ENCODE measurements at places on chromosomes 16 and 17.

DNA sequence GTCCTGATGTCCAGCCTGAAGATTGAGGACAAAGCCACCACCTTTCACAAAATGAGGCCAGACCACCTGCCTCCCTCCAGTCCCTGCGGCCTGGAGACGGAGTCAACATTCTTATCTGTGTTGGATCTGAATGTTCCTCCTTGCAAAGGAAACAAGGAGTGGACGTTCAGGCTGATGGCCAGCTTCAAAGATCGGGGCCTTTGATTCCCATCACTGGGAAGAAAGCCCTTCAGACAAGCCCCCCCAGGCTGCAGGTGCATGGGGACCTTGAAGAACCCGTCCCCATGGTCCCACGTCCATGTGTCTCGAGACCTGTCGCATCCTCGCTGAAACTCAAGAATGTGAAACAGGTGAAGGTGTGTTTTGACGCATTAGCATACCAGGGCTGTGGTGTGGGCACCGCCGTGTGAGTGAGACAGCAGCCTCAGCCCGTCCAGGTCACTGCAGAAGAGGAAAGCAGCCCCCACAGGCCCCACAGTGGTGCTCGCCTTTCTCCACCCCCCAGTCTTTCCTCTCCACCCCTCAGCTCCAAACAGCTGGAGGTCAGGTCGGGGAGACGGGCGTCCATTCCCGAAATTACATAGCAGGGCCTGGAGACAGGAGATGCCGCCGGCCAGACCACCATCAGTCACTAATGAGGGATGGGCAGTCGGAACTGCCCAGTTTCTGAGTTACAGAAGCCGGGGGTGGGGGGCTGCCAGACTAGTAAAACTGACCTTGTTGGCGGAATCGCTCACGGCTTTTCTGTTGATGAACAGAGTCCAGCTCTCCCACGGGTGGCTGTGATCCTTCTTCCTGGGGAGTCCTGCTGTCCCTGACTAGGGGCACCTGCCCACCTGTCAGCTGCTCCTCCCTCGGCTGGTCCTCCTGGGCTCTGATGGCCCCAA, 877 bp upstream of the CSNK1D start:
- no peak for DNase-seq

- no peak for DNase-seq
Measured at GRCh38 chr16:57938936-57939871, 31.7 kb downstream of the CNGB1 start.

- DNase-seq, result no peak
Measured at GRCh38 chr16:7646821-7647500, 314.3 kb downstream of the RBFOX1 start.

- no peak for DNase-seq
Measured at GRCh38 chr17:13114601-13115031, 96.8 kb upstream of the ELAC2 start.

DNA sequence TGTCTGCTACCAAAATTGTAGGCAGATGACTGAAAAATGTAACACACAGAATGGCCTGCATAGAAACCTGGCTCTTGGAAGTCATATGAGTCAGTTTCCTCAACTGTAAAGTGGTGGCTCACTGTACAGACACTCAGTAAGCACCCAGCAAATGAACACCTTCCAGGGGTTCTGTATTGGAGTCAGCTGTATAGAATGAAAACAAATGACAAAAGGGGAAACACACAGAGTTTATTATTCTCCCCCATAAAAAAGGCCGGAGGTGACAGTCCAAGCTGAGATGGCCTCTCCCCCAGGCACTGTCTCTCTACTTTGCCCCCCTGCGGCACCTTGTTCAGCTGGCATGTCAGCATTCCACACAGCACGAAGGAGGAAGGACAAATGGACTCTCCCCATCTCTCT, 6.2 kb upstream of the MEOX1 start:
- DNase-seq, result no peak

All from activated CD4-positive, alpha-beta T cell treated with anti-CD3 and anti-CD28 coated beads, Interleukin-2, amount 50 U/mL, for 24 hours (primary cell).